ENCODE measurements at places on chromosomes 5 and 9.

GRCh38 chr9:70406434-70406862, 8.0 kb downstream of the KLF9 start:
- no peak for DNase-seq

DNA sequence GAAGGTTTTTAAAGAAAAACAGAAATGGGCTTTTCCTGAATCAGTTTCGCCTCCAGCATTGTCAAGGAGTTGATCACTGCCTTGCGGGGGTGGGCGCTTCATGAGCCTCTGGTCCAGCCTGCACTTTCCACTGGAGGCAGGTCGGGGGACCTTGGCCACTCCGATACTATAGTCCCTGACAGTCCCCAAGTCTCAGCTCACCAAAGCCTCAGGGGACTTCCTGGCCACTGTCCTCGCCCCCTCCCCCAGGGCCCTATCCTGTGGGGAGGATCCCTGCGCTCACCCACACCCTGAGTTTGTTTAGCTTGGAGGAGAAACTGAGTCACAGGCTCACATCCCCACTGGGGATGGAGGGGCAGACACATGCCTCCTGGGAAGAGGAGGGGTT, 1.4 kb downstream of the SLC6A19 start:
- DNase-seq, result no peak

GRCh38 chr9:120764476-120764875, 28.7 kb downstream of the FBXW2 start:
- DNase-seq, result no peak

DNA sequence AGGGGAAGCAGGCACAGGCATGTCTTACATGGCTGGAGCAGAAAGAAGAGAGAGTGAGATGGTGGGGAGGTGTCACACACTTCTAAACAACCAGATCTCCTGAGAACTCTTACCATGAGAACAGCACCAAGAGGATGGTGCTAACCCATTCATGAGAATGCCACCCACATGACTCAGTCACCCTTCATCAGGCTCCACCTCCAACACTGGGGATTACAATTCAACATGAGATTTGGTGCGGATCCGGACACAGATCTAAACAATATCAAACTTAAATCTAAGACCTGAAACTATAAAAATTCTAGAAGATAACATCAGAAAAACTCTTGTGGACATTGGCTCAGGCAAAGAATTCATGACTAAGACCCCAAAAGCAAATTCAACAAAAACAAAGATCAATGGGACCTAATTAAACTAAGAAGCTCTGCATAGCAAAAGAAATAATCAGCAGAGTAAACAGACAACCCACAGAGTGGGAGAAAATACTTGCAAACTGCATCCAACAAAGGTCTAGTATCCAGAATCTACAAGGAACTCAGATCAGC, 65.4 kb downstream of the SPATA31C2 start:
- DNase-seq, result no peak

DNA sequence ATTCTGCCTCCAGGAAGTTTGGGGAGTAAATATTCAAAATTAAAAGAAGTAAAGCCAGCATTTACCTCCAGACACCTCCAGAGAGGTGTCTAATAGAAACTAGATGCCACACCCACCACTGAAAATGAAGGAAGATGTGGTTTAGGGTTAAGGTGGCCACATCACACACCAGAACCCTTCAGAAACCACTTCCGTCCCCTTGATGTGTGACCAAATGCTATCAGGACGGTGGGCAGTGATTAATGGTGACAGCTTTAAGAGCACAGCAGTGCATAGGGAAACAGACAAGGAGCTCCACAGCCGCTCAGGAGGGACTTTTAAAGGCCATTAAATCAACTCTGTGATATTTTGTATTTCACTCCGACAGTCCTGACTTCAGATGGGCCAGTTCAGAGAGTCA, 295.2 kb downstream of the BRINP1 start:
- DNase-seq, result no peak

DNA sequence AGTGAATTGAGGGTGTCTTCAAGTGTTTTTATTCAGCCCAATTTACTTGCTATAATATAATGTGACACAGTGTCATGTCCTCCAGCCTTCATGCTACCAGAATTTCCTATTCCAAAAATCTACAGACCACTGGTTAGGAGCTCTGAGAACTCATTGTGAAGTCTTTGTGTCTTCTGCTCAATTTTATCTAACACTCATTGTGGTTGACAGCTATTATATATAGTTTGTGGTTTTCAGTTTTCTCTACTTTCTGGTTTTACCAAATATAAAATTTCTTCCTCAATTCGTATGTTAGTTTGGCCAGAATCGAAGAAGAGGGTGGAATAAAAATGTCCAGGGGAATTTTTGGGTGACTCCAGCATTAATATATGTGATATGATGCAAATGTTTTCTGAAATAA, 509.3 kb upstream of the NUDT12 start:
- no peak for DNase-seq

- no peak for DNase-seq
Measured at GRCh38 chr5:83368835-83369234, 102.7 kb upstream of the VCAN start.

DNA sequence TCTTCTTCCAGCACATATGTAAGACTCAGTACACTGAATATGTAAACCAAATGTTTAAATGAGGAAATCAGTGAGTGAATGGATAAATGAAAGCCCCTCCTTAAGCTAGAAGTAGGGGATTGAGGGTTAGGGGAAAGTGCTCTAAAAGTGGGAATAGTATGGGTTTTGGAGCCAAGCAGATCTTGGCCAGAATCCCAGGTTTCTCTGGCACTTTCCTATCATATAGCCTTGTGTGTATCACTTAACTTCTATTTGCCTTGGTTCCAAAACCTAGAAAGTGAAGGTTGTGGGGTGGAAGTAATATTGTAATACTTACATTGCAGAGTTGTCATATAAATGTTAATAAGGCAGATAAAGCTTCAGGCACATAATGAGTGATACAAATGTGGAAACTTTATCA, 45.0 kb upstream of the SV2C start:
- no peak for DNase-seq

DNA sequence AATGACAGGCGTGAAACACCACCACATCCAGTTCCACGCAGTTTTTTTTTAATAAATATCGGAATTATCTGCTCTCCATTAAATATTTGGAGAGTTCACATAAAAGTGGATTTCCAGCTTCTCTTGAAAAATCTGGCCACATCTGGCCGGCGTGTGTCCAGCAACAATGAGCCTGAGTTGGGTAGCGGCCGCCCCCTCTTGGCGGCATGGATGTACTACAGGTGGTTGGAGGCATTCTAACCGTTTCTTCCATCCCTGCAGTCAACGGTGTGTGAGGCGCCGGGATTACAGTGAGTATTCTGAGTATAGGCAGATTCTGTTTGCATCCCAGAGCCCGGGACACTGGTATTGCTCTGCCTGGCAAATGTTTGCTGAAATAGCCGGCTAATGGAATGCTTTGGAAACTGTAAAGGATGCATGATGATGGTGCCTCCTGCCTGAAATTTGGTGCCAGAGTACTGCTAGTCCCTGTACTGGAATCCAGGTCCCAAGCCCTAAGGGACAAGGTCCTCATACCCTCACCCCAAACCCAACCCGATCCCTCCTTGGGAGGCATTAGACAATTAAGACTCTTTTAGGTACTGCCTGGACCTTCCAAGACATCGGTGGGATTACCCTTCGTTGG, 13.6 kb upstream of the GM2A start:
- no peak for DNase-seq

DNA sequence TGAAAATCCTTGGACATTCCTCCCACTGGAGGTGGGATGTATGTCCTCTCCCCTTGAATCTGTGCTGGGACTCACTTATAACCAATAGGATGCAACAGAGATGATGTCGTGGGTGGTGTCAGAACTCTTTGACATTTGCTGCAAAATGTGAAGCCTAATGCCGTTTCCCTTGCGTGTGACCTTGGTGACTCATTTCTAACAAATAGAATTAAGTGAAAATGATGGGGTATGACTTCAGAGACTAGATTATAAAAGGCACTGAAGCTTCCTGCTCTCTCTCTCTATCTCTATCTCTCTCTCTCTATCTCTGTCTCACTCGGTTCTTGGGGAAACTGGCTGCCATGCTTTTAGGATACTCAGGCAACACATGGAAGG, 126.1 kb upstream of the STC2 start:
- DNase-seq, result no peak

GRCh38 chr5:42569953-42570548, 146.8 kb downstream of the GHR start:
- DNase-seq, result no peak

DNA sequence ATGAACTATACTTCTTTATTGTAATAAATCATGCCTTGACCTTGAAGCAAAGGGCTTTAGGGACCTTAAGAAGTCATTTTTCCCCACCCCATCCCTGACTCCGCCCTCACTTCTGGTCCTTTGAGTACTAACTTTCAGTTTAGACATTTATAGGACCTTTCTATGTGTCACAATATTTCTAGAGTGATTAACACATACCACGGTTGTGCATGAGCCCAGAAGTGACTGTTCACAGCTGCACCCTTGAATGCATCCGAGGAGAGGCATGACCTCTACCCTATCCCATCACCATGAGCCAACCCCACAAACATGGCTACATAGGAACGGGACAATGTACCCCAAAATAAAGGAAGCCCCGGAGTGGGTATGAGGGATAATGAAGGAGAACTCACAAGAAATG, 160.3 kb downstream of the HSD17B3 start:
- DNase-seq, result no peak

DNA sequence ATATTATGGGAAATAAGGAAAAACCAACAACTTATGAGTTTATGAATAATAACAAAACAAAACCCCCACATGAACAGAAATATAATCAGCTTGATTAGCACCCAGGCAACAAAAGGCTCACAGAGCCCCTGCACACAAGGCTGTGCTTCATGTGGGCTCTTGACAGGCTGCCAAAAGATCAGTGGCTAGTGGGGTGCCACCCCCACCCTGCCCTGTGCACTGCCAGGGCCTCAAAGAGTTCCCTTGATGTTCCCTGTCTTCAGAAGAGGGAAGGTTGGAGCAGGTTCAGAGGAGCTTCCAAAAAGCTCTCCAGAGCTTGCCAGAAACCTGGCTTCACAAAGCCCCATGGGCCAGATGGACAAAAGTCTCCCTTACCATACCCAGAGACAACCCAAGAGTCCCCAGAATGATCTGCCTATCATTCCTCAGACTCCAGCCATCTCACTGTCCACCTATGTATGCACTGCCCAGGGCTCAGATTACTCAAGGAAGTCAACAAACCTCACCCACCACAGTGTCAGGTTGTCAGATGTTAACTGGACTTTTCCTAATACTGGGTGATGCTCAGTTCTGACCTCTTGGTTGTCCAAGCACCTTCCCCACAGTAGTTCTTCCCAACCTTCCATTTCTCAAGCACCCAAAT, 87.5 kb downstream of the SIL1 start:
- DNase-seq, result no peak

DNA sequence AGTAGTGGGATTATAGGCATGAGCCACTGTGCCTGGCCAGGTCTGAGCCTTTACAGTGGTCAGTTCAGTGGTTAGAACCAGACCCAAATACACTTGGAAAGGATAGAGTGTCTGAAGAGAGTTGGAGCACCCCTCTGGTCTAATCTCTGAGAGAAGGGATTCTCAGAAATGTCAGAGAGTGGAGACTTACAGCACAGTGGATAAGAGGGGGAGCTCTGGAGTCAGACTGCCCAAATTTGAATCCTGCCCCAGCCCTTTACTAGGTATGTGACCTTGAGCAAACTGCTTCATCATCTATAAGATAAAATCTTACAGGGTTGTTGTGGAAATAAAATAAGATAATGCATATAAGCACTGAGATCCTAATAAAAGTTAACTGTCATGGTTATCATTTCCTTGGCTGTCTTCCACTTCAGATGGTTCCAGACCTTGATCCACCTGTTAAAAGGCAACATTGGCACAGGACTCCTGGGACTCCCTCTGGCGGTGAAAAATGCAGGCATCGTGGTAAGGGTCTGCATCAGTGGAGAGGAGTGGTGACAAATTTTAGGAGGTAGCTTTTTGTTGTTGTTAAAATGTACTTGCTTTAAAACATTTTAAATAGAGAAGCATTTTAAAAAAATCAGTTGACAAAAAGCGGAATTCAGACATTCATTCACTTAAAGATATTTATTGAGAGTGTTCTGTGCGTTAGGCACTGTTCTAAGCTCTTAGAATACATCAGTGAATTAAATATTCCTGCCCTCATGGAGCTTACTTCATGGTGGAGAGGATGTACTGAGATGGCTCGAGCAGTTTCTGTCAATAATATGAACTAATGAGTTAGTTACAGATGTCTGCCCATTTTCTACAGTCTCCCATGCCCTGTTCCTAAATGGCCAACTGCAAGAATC, 16.0 kb downstream of the SLC36A1 start:
- no peak for DNase-seq

DNA sequence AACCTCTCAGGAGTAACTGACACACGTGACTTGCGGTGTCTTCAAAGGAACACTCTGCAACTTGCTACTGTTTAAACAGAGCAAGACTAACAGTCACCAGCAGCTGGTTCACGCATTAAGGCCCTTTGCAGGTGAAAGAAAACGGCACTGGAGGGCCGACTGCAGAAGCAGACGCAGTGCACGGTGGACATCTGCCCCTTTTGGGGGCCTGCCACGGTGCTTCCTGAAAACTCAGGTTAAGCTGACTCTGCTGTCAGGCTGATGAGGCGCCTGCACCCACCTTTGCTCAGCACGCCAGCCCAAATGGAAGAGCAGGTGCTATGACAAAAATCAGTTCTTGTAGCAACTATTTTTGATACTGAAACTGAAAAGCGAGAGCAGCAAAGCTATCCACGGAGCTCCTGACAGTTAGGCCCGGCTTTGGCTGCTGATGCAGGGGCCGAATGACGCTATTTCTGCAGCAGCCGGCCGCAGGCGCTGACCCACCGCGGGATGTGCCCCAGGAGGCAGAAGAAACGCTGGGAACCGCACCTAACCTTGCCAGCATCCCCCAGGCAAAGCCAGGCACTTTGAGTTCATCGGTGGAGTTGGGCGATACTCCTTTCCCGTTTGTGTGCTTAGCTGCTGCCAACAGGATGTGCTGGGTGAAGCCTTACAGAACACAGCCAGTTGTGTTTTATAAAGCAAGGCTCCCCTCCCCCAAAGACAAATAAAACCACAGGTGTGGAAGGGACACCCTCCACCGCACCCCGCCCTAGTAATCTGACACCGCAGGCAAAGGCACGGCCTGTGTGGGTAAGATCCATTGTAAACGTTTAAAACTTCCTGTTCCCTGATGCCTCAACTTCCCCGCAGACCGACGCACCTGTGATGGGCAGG, 21.1 kb upstream of the TERT start:
- DNase-seq, result no peak

- no peak for DNase-seq
Measured at GRCh38 chr5:123875561-123876275, 363.7 kb downstream of the CSNK1G3 start.

DNA sequence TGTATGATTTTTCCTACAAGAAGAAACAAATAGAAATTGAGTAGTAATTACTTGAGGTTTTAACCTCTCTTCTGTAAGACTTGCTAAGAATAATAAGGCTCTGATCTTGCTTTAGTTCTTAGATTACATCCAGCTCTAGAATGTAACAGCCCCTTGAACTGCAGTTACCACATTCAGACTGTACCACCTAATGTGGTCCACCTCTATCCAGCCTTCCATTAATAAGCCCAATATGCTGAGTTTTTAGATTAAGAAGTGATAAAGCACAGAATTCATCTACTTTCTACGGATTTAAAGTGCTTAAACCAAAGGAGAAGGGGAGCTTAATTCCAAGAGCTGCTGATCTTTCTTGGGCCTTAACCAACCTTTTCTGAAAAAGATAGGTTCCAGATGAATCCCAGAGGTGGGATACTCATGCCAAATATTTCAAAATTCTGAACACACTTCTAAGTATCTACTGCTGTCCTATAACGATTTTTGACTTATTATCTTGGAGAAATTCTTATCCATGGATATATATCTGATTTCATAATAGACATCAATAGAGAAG, 131.5 kb downstream of the ZNF608 start:
- DNase-seq, result no peak

- no peak for DNase-seq
Measured at GRCh38 chr9:130681769-130682420, 11.7 kb upstream of the EXOSC2 start.
